ENCODE measurements at places on chromosomes 7 and 10.

DNA sequence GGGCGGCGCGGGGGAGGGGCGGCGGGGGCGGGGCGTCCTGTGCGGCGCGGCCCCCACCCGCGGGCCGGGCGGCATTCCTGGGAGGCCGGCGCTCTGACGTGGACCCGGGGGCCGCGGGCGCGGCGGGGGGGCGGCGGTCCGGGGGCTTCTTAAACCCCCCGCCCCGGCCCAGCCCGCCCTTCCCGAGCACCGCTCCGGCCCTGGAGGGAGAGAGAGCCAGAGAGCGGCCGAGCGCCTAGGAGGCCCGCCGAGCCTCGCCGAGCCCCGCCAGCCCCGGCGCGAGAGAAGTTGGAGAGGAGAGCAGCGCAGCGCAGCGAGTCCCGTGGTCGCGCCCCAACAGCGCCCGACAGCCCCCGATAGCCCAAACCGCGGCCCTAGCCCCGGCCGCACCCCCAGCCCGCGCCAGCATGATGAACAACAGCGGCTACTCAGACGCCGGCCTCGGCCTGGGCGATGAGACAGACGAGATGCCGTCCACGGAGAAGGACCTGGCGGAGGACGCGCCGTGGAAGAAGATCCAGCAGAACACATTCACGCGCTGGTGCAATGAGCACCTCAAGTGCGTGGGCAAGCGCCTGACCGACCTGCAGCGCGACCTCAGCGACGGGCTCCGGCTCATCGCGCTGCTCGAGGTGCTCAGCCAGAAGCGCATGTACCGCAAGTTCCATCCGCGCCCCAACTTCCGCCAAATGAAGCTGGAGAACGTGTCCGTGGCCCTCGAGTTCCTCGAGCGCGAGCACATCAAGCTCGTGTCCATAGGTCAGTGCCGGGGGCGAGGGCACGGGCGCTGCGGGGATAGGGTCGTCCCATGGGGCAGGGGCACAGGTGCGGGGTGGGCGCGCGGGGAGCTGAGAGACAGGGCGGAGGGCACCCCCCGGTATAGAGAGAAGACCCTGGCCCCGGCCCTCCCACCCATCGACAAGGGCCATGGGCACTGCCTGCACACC lies at the start of gene FLNC:
Gene FLNC (plus strand): TSS at position 176 of the 947 bp plus-strand sequence. CDS start 232 bp downstream, at position 408.
- no peak for DNase-seq

DNA sequence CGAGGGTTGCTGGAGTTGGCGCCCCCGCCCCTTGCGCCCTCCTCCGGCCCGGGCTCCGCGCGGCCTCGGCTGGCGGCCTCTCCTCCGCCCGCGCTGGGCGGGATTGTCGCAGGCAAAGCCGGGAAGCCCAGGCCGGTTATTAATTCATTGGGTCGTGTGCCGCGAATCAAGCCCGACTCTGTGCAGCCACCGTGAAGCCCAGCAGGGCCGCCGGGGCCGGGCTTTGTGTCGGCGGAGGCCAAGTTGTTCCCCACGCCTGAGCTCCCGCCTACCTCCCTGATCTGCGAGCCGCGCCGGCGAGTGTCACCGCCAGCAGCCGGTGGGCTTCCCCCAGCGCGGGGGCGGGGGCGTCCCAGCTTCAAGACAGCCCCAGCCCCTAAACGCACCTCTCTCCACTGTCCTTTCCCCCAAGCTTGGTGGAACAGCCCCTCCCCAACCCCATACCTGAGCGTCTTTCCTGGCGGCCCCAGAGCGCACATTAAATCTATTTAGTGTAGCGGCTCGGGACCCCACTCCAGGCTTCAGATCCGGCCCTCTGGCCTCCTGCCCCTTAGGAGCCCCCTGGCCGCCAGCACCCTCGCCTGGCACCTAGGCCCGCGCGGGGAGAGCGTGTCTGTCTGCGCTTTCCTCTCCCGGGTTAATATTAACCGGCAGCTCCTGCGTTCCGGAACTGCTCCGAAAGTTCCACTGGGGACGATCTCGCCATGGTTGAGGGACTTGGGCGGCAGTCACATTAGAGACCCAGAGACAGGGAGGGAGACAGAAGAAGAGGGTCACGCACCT lies 3.5 kb downstream of the SHH start:
- DNase-seq: no peak

DNA sequence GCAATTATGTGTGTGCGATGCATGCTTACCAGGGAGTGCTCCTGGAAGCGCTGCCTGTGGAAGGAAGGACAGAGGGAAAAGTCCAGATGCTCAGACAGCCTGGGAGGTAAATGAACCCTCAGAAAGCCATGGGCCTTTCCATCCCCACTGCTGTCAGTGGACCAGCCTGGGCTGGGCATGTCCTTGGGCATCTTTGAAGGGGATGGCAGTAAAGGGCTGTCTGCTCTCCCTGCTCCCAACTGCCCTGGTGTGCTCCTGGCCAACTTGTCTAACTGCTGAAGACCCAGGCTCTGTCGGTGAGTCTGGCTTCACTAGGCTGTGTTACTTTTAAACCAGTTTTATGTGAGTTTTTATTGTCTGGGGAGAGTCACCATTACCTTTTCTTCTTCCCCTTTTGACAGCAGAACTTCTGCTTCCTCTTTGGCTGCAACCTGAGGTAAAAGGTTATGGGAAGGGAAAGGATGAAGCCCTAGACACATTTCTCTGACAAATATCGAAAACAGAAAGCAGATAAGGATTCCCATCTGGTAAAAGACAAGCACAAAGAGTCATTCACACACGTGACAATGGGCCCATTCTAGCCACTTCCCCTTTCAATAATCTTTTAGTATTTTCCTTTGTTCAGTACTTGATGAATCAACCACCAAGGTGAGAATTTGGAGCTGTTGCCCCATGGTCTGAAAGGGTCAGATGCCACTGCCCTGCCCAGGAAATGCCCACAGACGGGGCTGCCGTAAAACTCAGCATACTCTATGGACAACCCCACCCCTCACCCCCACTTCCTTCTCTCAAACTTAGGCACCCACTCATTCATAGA lies 27.6 kb upstream of the PIK3AP1 start:
- no peak for DNase-seq

GRCh38 chr7:2923886-2924574 lies 79.9 kb upstream of the GNA12 start:
- no peak for DNase-seq

DNA sequence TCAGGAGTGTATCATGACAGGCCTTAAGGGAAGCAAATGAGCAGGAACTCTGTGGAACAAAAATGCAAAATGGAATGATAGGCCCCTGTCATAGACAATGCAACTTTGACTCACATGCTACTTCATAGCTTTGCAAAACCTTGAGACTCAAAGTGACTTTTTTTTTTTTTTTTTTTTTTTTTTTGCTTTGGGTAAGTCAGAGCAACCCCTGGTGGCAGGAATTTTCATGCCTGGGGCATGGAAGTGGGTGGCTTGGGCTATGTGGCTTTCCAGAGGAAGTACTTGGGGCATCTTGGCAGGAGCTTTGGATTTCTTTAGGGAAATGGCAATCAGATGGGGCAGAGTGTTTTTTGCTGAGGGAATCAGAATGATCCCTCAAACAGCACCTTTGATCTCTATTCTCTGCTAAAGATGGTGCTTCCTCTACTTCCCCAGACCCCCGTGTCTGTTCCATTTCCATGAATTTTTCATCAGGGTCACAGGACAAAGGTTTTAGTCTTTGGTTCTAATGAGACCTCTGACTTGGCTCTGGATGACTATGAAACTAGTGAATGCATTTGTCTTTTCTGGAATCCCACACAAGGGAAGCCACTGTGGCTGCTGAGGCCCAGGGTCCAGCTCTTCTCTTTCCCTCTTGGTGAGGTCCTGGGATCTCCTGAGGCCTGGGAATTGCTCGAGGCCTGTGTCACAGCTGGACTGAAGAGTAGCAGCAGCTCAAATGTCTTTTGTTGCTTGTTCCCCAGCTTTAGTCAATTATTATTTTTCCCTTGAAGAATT lies 62.8 kb downstream of the TACC2 start:
- peak; percentile 69 for DNase-seq

DNA sequence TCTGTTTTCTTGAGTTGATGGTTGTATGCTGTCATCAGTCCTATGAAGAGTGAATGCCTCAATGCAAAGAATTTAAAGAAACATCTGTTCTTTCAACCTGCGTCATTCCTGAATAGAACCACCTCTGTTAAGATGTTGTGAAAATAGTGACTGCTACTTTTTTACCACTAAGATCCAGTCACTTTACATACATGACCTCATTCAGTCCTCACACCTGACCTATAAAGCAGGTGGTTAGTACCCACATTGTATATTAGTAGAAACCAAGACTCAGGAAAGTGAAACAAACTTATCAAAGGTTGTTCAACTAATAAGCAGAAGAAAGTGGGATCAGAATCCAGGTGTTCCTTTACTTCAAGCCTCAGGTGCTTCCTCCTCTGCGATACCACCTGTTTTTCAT lies 64.8 kb downstream of the ITGB8 start:
- no peak for DNase-seq

- no peak for DNase-seq
Measured at GRCh38 chr7:44897309-44897708, 12.0 kb upstream of the PURB start.

GRCh38 chr10:74333174-74333573 lies 182.2 kb downstream of the ADK start:
- no peak for DNase-seq
